ENCODE measurements at places on chromosomes 7 and 10.

- no peak for DNase-seq
Observed at GRCh38 chr7:128791972-128792327, 182 bp downstream of the CCDC136 start.

GRCh38 chr7:139857791-139858190 lies 28.7 kb downstream of the TBXAS1 start:
- DNase-seq: no peak

GRCh38 chr10:12796401-12797160 lies 204.9 kb downstream of the CCDC3 start:
- DNase-seq: no peak

DNA sequence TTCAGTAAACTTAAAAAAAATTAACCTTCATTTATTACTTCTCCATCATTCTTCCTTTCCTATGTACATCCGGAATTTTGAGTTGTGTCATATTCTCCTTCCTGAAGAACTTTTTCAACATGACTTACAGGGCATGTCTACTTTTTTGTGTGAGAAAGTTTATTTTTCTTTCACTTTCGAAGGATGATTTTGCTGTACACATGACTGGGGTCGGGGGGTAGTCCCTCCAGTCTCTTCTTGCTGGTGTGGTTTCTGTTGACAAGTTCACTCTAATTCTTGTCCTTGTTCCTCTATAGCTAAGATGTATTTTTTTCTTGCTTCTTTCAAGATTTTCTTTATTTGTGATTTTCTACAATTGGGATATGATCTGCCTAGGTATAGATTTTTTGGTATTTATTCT lies 55.8 kb downstream of the INPP5A start:
- no peak for DNase-seq
